Activated naive CD4-positive, alpha-beta T cell (primary cell): ENCODE measurements at places on chromosomes 2 and 18.

DNA sequence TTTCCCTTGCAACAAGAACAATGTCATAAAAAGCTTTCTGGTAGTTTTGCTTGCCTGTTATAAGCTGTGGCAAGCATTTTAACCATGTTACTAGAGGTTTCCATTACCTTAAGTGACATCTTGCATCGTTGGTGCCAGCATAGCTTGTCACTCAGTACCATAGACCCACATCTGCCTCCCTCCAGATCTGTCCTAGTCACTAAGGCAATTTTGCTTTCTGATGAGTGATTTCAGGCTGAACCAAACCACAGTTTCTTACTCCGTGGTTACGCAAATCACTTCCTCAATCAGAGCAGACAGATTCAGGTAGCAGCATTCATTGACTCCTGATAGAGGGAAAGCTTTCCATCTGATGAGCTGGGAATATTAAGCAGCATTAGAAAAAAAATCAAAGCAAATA lies 1057.5 kb upstream of the FAM98A start:
- no peak for DNase-seq

GRCh38 chr2:218627939-218628338 lies 20.2 kb downstream of the PLCD4 start:
- DNase-seq = no peak

- no peak for DNase-seq
These were observed 7.2 kb upstream of the DAW1 start for GRCh38 chr2:227864161-227864756.

DNA sequence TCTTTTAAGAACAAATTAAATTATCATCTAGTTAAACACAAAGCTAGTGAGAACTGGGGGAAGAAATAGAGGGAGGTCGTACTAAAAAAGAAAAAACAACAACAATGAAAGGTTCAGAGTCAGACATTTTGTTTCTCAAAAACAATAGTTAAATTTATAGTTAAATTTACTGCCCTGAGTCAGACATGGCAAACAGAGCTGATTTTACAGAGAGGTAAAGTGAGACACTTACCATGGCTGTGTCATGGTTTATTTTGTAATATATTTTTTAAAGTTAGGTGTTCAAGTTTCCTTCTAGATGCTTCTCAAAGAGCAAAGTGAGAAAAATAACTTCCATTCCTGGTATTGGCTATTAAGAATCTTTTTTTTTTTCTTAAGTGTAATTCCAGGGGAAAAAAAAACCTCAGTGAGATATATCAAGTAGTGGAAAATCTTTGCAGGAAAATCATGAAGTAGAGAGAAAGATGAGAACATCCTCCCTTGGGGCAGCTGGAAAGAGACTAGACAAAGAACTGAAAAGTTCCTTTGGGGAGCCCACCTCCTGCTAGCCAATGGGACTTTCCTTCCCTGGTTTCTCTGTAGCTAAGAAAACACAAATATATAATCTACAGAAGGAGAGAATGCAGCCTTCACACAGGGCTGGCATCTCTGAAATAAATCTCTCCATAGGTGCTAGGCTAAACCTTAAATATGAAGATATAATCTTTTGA lies 12.3 kb downstream of the KLF7 start:
- no peak for DNase-seq

DNA sequence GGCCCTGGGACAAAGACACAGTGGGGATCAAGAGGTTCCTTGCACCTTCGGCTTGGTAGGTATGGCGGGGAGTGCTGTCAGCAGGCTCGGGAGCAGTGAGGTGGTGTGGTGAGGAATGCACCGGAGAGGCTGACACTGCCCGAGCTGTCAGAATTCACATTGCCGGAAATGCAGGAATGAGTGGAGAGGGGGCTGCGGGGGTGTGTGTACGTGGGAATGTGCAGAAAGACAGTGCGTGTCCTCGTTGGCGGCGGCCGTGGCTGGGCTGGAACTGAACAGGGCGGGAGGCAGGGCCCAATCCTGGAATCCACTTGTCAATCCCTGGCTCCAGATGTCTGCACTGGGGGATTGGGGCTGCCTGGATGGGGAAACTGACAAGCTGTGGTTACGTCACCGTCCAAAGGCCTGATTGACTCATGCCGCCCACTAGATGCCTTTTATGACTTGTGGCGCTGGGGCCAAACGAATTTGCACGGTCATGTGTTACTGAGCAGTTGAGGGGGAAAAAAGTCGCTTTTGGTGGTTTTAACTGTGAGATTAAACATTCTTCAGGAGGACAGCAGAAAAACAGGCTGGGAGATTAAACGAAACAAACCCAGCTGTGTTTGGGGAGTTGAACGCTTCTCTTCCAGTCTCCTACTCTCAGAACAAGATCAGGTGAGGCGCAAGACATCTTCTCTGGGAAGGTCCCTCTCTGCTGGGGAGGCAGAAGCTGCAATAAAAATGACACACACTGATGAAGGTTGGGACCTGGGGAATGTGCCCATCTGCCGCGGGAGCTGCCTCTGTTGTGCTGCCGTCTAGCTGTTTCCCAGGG lies 189.4 kb upstream of the GLI2 start:
- DNase-seq = no peak
